ENCODE measurements at places on chromosomes 1 and 21.

DNA sequence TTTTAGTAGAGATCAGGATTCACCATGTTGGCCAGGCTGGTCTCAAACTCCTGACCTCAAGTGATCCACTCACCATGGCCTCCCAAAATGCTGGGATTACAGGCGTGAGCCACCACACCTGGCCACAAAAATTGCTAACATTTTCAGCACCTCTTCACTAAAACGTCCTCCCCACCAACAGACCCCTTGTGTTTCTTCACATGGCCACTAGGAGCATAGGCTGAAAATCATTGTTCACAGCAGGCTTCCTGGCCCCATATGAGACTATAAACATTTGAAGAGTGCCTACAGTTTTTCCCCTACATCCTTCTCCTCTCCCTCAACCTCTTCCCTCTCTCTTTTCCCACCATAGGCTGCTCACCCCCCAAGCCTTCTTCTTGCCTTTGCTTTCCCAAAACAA lies 28.0 kb upstream of the SFPQ start:
- no peak for DNase-seq

DNA sequence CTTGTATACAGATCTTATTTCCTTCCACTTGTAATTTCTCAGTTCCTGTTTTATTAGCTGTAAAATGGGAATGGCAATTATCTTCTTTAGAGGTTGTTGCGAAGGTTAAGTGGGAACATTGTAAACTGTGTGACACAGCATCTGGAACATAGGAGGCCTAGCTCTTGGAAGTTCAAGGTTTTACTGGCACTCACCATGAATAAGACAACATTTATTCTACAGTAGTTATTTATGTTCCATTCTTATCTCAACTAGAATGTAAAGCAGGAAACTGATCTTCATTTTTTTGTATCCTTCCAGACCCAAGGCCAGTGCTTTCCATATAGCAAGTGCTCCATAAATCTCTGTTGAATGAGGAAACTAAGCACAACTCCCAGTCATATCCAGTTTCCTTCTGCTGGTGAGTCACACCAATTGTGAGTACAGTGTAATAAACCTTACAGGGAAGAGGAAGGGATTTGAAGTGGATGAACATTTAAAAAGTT lies 1.4 kb downstream of the BCL10 start:
- DNase-seq, result no peak

DNA sequence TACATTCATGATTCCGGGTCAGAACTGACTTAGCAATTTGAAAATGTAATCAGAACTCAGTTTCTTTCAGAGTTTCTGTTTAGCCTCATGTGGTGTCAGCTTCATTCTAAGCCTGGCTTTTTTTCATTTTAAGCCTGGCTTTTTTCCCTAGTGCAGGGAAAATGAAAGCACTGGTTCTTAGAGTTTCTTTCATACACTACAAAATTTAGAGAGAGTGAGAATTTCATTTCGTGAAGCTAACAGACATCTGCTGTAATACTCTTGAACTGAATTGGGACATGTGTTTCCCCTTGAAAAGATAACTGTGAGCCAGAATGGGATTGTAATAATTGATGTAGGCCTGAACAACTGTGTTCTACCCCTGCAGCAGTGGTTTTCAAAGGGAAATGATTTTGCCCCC lies 95.3 kb upstream of the KIAA0040 start:
- no peak for DNase-seq

DNA sequence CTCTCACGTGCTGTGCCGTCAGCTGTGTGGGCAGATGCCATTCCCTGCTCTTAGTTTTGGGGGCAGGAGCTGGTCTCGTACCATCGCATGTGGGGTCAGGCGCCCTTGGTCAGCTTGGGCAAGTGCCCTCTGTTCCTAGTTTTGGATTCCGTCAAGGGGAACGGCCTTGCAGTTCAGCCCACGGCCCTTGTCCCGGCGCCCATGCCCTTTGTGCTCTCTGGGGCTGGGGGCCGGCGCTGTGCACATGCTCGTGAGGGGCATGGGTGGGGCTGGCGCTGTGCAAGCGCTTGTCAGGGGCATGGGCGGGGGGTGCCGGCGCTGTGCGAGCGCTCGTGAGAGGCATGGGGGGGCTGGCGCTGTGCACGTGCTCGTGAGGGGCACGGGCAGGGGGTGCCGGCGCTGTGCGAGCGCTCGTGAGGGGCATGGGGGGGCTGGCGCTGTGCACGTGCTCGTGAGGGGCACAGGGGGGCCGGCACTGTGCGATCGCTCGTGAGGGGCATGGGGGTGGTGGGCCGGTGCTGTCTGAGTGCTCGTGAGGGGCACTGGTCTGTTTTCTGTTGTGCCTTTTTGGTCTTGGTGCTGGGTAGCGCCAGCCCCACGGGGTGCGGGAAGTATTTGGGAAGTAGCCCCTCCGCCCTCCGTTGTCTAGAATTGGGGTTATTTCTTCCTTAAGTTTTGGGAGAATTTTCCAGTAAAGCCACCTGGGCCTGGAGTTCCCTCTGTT lies 29.5 kb upstream of the DIP2A start:
- DNase-seq, result no peak

GRCh38 chr1:153928791-153929341 lies 6.1 kb upstream of the GATAD2B start:
- DNase-seq, result no peak

DNA sequence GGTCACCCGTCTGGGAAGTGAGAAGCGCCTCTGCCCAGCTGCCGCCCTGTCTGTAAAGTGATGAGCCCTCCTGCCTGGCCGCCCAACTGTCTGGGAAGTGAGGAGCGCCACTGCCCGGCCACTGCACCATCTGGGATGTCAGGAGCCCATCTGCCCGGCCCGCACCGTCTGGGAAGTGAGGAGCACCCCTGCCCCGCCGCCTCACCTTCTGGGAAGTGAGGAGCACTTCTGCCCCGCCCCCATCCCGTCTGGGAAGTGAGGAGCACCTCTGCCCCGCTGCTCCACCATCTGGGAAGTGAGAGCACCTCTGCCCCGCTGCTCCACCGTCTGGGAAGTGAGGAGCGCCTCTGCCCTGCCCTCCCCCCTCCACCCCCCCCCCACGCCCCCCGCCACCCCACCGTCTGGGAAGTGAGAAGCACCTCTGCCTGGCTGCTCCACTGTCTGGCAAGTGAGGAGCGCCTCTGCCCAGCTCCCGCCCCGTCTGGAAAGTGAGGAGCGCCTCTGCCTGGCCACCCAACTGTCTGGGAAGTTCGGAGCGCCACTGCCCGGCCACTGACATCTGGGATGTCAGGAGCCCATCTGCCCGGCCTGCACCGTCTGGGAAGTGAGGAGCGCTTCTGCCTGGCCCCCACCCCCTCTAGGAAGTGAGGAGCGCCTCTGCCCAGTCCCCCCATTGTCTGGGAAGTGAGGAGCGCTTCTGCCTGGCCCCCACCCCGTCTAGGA lies 4.5 kb upstream of the ZZZ3 start:
- DNase-seq, result no peak

GRCh38 chr1:34928699-34929496 lies 552 bp downstream of the DLGAP3 start:
- DNase-seq, result no peak

DNA sequence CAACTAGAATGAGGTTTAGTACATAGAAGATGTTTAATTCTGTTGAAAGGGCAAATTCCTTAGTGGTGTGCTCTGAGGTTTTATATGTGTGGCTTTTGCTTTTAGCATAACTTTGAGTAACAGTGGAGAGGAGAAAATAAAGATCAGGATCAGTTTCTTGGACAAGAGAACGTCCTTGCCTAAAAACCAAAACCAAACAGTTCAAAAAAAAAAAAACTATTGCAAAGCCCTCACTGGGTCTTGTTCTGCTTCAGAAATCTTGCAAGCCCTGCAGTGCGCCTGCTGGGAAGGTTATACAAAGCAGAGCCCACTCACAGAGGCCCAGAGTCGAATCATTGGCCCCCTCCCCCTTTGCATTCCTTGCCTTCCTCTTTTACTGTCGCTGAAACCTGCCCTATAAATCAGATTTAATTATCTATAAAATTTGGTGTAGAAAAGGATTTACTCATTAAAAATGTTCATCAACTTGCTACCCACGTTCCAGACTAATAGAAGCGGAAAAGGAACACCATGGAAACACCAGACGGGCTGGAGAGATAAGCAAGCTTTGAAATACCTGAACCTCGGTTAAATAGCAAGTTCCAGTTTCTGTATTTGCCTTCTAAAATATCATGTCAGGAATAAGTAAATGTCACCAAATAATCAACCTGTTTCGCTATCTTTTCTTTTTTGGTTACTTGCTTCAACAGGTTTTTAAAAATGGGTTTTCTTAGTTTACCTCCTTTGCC lies 201.6 kb upstream of the PTBP2 start:
- no peak for DNase-seq

- no peak for DNase-seq
Measured at GRCh38 chr1:156319664-156320063, 18.4 kb downstream of the CCT3 start.

DNA sequence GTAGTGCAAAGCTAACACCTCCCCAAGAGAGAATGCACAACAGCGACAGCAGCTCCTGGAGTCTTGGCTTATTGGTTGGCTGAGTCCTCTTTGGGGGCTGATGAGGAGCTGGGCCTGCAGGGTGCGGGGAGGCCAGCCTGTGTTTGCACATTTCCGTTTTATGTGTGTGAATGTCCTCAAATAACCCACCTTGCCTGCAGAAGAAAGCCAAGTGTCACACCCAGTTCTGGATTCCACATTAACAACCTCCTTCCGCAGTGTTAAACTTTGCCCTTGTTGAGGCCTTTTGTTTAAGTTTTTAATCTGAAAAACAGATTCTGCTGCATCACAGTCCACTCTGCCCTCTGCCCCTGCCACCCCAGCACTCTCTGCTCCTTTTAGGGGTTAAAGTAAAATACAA lies 274.5 kb downstream of the TM2D1 start:
- DNase-seq, result no peak

Measured in activated CD8-positive, alpha-beta memory T cell treated with anti-CD3 and anti-CD28 coated beads for 1 hour (primary cell).